Ovary (tissue), 10 donors: ENCODE measurements at places on chromosomes 1 and 21.

DNA sequence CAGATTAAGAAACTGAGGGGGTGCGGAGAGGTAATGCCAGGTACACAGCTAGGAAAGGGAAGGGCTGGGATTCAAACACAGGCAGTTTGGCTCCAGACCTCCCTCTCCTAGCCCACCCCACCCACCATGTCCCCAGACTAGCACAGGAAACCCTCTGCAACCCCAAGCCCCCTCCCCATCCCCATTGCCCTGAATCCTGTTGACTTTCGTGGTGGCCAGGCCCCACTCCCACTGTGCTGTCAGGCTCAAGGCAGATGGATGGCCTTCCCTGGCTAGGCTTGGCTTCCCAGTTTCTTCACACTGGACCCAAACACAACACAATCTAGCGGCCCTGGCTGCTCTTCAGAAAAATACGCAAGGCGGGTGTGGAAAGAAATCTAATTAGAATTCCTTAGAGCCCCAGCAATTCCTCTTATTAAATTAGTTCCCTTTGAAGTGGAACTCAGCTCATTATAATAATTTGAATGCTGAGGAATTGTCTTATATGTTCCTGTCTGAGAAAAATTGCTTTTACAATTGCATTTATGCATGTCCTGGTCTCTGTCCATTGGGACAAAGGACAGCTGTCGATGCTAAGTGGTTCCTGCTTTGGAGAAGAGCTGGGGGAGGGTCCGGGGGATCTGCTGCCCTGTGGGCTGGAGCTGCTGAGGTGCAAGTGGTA is 97.4 kb downstream of the SYF2 start:
- DNase-seq, result no peak

DNA sequence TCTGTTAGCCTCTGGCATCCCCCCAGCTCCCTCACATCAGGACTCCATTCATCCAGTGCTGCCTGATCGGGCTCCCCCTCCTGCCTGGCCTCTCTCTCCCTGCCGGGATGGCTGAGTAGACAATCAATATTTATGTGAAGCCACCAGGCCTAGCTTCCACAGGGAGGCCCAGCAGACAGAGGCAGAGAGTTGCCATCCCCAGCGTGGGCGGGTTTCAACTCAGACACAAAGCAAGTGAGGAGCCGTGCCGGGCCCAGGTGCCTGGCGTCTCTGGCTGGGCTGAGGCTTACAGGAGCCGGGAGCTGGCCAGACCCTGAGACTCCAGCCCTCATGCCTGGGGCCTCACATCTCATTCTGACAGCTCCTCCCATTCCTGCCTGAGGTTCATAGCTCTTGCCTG is 34.5 kb upstream of the ATP2B4 start:
- DNase-seq, result no peak

DNA sequence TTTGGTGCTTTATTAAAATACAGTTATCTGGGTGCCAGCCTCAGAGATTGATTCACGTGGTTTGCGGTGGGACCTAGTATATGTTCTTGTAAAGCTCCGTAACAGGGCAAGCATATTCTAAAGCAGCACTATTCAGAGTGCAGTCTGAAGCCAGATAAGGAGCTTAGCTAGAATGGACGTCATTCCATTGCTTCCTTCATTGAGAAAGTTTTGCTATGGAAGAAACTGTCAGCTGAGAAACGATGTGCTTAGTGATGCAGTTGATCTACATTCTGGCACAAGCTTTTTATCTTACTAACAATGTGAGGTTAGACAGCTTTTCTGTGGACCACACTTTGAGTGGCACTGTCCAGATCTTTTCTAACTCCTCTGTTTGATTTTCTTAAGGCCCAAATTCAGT is 26.2 kb downstream of the SLC44A3 start:
- no peak for DNase-seq

DNA sequence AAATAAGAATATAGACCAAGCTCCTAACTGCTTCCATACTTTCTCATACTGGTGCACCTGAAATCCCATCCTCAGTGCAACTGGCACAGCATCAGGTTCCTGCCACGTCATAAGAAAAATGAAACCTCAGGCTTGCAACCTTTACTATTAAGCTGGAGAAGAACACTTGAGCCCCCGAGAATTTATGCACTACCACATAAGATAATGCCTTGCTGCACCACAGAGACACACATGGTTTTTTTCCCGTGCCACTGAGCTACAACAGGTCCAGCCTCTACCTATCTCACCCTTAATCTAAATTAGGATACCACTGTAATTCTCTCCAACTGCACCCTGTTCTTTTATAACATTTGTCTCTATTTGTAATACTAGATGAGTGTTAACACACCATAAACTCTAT is 174.5 kb downstream of the DENND1B start:
- DNase-seq, result no peak

- no peak for DNase-seq
These were observed at the start of gene LAPTM5 for GRCh38 chr1:30757352-30758120. LAPTM5 (minus strand) TSS chr1:30757774; CDS start chr1:30757745, 29 bp downstream.

DNA sequence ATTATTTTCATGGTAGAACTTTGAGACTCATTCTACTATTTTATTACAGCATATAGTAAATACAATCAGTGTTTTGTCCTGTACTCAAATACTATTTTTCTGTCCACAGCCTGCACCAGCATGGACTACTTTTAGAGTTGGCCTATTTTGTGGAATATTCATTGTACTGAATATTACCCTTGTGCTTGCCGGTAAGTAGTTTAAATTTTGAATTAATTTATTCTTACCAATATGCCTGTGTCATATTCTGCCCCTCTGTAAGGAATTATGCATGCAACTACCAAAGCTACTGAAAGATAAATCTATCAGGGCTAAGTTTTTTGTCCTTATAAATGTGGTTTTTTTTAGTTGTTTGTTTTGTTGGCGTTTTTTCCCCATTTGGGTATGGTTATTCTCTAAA is 101.4 kb upstream of the KIAA1614 start:
- no peak for DNase-seq

DNA sequence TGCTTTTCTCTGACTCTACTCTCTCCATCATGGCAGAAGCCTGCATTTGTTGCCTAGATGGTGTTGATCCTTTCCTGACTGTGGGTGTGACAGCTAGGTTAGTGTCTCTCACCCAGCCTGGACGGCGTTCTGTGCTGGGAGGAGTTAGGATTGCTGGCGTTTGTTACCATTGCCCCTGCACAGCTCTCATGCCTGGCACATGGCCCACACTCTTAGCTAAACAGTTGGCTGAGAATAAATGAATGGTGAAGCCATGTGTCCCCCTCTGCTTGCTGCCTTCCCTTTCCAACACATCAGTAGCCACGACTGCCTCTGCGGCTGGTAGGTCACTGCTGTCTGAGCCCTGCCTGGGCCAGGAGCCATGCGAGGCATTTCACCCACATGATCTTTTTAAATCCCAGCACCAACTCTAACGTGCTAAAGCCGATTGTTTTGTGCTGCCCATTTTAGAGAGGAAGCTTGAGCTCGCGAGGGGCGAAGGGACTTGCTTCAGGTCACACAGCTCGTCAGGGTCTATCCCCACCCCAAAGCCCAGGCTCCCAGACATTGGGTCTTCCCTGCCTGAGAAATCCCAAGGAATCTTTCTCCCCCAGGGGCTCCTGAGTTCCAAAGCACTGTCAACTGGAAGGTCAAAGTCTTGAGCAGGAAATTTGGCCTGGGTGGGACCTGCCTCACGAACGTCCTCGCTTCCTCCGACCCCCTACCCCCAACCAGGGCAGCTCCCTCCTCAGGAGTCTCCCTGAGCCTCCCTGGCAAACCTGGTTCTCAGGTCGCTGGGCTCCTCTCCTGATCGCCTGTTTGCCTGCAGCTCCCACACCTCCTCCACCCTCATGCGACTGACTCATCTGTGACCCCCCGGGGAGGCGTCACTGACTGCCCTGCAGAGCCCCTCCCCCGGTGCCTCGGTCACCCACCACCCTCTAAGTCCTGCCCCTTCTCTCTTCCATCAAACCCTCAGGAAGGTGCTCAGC is 271.7 kb upstream of the C1orf174 start:
- no peak for DNase-seq

DNA sequence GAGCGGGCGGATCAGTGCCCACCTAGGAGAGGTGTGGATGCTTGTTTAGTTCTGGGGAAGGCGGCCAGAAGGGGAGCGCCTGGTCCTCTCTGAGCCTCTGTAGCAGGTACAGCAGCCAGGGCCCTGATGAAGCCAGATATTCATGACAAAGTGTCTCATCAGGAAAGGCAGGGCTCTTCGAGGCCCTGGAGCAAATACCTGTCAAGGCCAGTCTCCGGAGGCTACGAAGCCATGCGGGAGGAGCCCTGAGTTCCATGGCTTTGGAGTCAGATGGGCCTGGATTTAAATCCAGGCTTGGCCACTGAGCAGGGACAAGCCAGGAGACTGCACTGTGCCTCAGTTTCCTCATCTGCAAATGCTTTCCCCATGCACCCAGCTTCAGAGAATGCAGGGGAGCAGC is 25.4 kb upstream of the GPR153 start:
- DNase-seq, result no peak

GRCh38 chr1:221856228-221857093 is 114.6 kb upstream of the DUSP10 start:
- DNase-seq, result no peak

DNA sequence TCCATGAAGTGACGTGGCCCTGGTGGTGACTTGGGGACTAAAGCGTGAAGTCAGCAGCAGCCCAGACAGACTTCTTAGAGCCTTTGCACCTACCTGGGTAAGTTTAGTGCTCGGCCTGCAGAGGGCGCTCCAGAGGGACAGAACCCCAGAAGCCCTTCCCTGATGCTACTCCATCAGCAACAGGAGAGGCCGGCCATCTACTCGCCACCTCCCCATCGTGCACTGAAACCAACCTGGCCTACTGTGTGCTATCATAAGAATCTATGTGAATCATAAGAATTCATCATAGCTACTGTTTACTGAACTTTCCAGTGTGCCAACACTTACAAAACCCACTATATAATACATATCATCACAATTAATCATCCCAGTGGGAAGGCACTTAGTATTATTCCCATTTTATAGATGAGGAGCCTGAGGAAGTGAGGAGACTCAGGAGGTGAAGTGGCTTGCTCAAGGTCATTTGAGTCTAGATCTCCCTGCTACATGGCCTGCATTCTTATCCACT is 7.9 kb upstream of the EDN2 start:
- no peak for DNase-seq

- no peak for DNase-seq
These were observed 36.7 kb downstream of the CATSPERE start for GRCh38 chr1:244497805-244498204.

GRCh38 chr1:169466259-169467230 is 19.2 kb downstream of the SLC19A2 start:
- no peak for DNase-seq

DNA sequence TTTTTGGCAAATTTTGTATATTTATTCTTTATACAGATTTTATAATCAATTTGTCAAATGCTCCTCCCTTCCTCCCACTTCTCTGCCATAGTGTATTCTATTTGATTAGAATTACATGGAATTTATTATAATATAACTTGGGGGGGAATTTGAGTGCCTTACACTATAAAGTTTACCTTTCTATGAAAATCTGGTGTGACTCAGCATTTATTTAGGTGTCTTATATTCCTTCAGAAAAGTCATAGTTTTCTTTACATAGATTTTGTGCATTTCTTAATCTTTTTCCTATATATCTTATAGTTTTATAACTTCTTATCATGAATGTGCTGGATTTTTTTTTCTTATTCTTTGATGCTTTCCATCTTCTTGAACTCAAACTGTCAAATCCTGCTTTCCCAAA is 21.3 kb downstream of the FASLG start:
- no peak for DNase-seq
